Activated T-helper 17 cell treated with anti-CD3 and anti-CD28 coated beads, Interleukin-2, amount 50 U/mL, for 72 hours (primary cell): ENCODE measurements at places on chromosomes 5 and 9. TPM values are rescaled to one million over a fixed set of nuclear protein-coding genes. Genes with fewer than 3 reads are reported as not detected.

GRCh38 chr9:89790542-89791109 is 185.8 kb downstream of the GADD45G start:
- ATAC-seq: no peak

DNA sequence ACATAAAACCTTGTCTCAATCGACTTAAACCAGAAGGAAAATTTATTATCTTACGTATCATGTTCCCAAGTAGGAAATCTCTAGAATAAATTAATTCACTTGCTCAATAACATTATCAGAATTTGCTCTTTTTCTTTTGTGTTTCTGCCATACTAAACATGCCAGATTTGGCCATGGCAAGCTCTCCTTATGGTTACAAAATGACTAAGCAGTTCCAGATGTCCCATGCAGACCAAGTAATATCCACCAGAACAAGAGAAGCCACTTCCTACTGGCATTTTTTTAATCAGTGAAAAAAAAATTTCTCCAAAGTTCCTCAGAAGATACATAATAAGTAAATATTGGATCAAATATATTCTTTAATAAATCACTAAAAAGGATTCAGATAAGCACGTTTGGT is 25.2 kb upstream of the ADAMTS6 start:
- no peak for ATAC-seq

DNA sequence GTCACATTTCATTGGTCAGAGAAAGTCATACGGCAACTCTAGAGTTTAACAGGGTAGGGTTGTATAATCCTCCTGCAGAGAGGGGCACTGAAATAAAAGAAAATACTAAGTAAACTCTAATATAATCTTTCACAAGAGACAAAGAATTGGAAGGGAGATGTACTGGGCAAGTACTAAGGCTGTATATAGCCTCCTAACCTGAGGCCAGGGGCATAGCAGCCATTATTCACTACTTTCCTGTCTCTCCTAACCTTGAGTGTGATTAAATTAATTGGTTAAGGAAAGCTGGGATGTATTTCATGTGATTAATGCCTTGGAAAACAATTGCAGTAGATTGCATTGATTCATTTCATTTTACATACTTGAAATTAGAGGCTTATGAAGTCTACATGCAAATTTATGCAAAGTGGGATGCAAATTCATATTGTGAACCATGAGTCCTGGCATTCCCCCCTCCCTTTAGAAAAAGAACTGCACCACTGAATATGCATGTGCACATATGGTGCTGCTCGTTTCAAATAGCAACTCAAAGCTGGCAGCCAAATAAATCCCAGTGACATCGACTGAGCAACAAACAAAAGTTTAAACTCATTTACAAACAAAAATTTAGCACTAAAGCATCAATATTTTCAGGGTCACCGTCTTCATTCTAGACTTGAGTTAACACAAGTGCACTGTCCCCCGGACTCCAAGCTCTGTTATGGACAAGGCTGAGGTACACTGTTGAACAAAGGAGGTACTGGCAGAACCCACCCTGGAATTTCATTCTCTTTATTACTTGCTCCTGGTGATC is 70.0 kb downstream of the DMAC1 start:
- ATAC-seq: no peak

DNA sequence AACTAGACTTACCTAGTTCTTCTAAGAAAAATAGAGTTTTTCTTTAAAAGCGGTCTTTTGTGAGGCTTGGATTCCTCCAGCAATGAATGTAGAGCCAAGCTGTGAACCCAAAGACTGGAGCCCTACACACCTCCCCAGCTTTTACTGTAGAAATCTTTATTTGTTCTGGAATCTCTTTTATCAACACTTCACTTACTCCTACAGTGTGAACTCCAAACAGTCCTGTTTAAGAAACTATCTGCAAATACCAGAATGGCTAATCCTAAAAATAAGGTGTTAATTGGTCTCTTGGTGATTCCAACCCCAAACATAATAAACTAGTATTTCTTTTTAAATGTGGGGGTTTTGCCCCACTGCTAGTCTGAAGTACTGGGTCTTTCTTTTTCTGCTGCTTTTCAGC is 103.9 kb downstream of the ENC1 start:
- ATAC-seq: no peak

The CTXN3 gene
- not detected for total RNA-seq

DNA sequence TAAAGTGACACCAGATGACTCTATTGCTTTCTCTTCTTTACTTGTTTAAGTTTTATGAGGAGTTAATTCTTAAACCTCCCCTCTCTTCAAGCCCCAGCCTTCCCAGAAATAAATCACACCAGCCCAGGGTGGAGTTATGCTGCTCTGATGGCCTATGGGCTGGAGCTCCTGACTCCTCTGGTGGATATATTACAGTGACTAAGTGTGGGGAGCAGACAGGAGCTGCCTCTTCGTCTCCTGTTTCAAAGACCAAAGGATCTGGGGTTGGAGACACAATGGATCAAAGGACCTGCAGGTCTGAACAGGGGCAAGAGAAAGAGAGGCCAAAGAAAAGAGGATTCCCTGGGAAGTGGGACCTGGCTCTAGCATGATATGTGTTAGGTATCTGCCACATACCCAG is 312.0 kb upstream of the MSX2 start:
- ATAC-seq: no peak

The NR5A1 gene
- not detected for total RNA-seq

GRCh38 chr9:89309608-89310474 is 1.2 kb upstream of the CKS2 start:
- ATAC-seq: no peak

GRCh38 chr5:133814152-133814551 is 154.3 kb downstream of the C5orf15 start:
- ATAC-seq: no peak

- ATAC-seq: no peak
Measured at GRCh38 chr5:133336121-133336968, 276.0 kb downstream of the FSTL4 start.

The AGXT2 gene
- not detected for total RNA-seq
